ENCODE measurements at places on chromosomes 2 and 18.

DNA sequence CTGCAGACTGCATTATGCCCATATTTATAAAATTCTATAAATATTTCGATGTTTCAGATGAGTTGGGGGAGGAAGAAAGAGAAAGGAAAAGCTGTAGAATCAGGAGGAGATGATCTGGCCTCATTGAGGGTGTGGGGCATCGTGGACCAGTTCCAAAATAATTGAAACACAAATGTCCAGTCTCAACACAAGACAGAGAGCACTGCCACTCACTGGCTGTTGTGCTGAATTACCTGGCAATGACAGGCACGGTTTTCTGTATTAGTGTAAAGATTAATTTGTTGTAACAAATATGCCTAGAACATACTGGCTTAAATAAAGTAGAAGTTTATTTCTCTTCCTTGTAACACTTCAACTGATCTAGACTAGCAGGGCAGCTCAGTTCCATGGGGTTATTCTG, 24.1 kb downstream of the POLE4 start:
- no peak for DNase-seq

DNA sequence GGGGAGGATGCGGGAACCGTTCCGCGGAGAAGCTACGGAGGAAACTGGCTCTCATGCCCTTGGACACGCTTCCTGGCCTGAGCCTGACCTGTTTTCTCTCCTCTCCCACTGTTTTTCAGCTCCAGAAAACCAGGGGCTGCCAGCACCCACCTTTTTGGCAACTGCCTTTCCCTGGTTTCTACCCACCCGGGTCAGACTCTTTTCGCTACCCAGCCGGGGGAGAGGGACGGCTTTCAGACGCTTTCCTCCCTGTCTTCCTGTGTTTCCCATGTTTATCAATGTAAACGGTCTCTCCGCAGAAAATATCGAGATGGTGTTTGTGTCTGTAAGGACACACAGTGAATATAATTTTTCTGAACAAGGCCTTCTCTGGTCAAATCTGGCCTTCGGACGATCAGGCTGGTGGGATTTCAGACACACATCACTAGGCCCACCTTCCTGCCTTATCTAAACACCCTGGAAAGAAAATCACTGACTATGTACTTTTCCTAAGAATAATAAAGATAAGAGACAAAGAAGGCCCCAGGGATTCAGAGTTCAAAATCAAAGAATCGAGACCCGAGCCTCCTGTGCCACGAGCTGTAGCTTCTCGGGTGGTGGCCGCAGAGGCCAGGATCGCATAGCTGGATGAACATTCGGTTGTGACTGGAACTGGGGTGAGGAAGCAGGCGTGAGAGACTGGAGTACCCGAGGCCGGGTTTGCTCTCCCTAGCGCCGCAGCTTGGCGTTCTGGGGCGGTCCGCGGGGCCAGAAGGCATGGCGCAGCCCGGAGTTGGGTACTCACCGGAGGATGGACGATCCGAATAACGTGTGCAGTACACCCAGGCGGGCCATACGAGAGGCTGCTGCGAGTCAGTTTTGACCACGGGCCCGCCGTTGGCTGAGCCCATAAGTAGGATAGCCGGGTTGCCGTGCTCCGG, 1.7 kb downstream of the EN1 start:
- DNase-seq, result no peak

- DNase-seq, result no peak
These were observed 317.5 kb upstream of the TRIB2 start for GRCh38 chr2:12399240-12399639.

- no peak for DNase-seq
These were observed 3.2 kb downstream of the CD226 start for GRCh38 chr18:69944436-69944835.

DNA sequence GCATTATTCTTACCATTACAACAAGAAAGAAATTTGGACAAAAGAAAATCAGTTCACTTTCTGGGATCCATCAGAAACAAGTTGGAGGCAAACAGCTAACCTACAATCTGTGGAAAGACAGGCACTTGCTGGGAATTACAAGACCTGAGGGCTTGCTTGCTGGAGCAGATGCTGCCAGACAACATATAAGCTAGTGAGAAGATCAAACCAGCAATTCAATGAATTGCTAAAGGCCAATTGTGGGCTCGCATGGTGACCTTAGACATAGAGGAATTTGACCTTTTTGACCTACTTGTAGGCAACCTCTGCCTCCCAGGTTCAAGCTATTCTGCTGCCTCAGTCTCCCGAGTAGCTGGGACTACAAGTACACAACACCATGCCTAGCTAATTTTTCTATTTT, 921.2 kb upstream of the CNTNAP5 start:
- no peak for DNase-seq

DNA sequence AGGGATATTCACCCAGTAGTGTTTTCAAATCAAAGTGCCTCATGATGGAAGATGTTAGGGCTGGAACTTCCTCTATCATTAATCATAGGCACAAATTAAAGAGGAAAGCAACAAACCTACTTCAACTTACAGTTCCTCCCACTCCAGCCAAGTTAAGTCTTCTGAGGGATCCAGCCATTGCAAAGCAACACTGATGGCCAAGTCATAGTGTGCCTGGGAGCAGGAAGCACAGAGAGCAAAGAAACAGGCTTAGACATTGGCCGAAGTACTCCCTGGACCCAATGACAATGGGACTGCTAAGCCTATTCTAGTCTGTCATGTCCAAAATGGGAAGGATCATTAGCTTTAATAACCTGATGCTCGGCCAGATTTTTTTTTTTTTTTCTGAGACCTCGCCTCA, 7.0 kb downstream of the C2orf80 start:
- no peak for DNase-seq

DNA sequence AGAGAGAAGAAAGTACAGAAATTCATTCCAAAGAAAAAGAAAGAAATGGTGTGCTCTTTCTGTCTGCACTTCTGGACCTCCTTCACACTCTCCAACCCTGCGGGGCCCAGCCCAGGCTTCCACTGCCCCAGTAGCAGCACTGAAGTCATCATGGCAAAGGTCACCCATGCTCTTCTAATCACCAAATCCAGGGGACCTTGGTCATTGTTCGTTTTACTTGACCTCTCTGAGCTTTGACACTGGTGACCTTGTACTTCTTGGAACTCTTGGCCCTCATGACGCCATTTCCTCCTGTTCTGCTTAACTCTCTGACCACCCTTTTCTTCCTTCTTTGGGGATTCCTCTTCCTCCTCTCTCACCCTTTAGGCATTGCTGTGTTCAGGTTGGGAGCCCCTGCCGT, 105.6 kb downstream of the SMAD7 start:
- no peak for DNase-seq

DNA sequence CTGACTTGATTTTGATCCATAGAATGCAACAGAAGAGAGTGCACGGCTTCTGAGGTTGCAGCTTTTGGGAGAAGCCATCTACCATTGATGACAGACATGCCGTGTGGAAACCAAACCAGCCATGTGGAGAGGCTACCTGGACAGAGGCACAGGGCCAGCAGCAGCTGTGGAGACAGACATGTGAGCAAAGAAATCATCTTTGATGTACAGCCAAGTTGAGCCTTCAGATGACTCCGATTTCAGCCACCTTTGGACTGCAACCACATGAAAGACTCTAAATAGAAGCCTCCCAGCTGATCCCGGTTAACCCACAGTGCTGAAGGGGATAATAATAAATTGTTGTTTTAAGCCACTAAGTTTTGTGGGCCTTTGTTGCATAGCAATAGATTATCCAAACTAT, 54.2 kb downstream of the TSN start:
- no peak for DNase-seq

Measured in activated CD4-positive, alpha-beta T cell treated with anti-CD3 and anti-CD28 coated beads, Interleukin-2, amount 50 U/mL, for 24 hours (primary cell).